ENCODE measurements at places on chromosomes 7 and 10.

DNA sequence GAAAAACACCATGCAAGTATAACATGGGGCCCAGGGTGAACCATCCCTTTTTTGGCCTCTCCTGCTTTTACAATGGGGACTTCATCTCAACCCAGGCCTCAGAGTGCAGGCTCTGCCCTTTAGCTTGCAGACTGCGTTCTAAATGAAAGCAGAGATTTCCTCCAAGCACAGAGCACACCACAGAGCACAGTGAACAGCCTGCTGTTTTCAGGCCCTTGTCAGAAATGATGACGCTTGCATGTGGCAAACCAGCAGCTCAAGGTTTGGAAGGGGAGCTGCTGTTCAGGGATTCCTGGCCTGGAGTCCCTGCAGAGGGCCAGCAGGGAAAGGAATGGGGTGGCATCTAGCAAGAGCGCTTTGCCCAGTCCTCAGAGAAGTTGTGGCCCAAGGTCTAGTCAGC is 167.3 kb upstream of the CDCA7L start:
- no peak for DNase-seq

DNA sequence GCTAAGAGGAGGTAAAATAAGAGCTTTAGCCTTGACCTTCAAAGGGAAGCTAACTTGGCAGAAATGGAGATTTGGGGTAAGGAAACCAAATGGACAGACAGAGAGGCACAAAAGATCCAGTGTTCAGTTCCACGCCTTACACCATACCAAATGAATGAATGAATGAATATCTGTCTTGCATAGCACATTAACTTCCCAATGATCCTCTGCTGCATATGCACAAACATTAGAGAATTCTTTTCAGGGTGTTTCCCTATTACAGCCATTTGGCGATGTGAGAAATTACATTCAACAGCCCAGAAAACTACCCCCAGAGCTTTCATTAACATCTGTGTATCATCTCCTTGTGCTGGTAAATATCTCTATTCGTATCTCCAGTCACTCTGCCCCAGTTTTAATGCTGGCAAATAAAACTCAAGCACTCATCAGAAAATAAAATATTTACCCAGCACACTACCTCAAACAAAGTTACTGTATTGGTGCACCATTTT is 1056.2 kb downstream of the SORCS3 start:
- no peak for DNase-seq

- no peak for DNase-seq
Observed at GRCh38 chr7:134045716-134046115, 81.4 kb upstream of the LRGUK start.

DNA sequence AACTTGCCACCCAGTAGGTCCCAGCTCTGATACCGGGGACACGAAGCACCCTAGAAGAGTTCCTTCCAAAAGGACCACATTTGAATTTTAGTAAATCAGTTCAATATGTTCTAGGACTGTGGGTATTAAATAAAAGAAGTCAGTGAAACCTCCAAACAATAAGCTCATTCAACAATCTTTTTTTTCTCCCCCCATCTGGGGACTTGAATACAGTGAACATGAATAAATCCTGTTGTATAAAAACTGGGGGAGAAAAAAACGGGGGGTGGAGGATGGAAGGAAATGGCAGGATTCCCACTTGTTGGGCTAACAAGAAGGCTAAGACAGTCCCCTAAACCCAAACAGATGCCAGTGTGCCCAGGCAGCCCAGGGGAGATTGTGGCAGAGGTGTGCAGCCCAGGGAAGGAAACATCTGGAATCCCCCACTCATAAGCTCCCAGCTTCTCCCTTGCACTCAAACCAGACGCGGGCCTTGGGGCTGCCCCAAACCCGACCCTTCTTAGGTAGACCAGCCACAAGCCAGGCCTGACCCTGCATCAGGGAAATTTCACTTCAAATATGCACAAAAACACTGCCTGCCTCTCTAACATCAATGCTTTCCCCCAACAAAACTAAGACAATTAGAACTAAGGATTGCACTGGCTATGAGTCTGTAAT is 8.8 kb downstream of the AFAP1L2 start:
- no peak for DNase-seq

DNA sequence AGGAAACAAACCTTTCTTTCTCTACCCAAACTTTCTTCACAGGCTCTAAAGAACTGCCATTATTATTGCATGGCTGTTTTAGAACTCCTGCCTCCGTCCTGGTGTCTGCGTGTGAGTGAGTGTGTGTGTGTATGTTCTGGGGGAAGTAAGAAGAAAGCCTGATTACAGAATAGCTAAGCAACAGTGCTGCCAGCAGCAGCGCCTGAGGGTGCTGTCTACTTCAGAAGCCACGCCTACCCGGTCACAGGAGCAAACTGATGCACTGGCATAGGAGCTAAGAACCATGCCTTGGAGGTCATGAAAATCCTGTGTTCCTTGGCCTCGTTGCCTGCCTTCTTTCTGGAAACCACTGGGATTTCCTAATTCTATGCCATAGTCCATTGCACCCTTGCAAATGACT is 25.2 kb downstream of the LIPK start:
- DNase-seq = no peak

DNA sequence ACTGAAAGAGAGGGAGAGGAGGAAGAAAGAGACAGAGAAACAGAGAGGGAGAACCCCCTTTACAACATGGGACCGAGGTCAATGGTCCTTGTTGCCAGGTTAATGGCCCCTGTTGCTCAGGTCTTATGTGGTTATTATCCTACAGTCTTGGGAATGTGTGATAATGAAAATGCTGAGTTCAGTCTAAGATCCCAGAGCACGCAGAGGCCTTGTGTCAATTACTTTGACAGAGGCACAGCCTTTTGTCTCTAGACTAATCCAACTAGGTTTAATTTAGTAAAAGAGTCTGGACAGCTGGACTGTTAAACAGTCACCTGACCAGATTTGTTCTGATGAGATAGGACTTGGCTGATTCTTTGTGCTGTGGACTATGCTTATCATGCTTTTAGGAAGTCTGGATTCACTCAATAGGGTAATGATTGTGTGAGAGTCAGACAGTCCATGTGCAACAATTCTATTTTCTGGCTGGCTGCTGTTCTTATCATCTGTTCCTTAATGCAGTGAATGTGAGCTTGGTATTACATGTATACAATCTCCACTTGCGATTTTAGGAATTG is 157.4 kb upstream of the MAGI2 start:
- no peak for DNase-seq

- no peak for DNase-seq
Observed at GRCh38 chr10:14056610-14057332, 274.0 kb downstream of the FRMD4A start.

DNA sequence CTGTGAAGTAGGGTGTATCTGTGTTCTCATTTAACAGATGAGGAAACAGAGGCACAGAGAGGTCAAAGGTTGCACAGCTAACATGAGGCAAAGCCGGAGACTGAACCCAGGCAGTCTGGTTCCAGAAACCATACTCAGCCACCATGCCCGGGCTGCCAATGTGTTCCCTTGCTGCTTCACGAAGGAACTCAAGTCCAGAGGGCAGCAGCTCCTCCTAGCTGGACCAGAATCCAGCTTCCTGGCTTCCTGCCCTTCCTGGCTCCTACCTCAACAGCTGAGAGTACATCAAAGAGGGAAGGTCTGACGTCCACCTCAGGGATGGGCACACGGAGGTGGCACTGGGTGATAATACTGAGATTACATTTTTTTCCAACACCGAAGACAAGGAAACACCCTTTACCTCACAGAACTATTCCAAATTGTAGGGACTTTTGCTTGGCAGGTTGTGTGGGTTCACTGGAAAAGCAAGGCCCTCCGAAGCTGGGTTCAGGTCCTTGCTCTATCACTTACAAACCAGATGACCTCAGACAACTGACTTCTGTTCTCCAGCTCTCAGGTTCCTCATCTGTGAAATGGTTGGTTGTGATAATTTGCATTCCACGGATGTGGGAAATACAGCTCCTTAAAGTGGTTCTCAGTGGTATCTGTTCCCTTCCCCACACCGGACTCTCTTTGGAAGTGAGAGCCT is 154.1 kb upstream of the ZMIZ1 start:
- DNase-seq = no peak

DNA sequence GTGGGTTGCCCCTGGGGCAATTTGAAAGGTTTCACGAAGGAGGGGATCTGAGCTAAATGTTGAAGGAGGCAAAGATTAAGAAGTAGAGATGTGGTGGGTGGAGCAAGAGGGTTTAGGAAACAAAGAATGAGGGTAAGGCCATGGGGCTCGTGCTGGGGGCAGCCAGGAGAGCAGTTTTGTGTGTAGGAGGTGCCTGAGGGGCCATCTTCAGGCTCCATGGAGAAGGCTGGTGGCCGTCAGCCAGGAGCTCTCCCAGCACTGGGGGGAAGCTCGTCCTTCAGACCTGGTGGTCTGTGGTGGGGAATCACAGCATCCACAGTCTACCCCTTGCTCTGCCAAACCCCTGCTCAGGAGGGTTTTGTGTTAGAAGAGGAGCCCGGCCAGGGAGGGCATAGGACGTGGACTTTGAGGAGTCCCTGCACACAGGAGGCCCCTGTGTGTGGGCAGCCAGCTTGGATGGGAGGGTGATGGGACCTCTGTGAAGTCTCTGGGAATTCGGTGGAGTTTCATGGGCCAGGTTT is 11.8 kb upstream of the CXCL12 start:
- no peak for DNase-seq
